ENCODE measurements at places on chromosomes 13 and 19.

DNA sequence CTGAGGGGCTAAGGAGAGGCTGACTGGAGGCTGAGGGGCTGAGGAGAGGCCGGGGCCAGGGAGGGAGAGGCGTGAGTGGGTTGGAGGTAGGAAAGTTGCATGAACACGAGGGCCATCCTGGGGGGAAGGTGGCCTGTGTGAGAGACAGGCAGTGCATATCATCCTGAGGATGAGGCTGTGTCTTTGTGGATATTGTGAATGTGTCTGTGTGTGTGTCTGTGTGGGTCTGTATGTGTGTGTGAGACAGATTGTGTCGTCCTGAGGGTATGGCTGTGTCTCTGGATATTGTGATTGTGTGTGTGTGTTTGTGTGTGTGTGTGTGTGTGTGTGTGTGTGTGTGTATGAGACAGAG, 422 bp downstream of the ZNF71 start:
- no peak for DNase-seq

DNA sequence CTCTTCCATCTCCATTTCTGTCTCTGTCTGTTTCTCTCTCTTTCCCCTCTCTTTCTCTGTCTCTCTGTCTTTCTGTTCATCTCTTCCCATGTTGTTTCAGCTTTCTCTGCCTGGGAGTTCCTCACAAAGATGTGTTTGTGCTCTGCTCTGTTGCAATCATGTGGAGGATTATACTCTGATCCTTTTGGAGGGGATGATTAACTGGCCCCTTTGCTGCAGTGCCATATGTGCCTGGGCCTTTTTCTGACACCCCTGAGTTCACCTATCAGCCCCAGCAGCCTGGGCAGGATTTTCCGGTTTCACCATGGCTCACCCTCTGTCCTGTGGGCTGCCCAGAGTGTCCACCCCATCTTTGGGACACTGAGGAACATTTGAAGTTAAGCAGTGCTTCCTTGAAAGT, 9.0 kb upstream of the TEX26 start:
- DNase-seq, result no peak

GRCh38 chr19:41876847-41877832, at the start of gene CD79A:
CD79A (plus strand) TSS chr19:41877279; CDS start chr19:41877305, 26 bp downstream.
- no peak for DNase-seq

DNA sequence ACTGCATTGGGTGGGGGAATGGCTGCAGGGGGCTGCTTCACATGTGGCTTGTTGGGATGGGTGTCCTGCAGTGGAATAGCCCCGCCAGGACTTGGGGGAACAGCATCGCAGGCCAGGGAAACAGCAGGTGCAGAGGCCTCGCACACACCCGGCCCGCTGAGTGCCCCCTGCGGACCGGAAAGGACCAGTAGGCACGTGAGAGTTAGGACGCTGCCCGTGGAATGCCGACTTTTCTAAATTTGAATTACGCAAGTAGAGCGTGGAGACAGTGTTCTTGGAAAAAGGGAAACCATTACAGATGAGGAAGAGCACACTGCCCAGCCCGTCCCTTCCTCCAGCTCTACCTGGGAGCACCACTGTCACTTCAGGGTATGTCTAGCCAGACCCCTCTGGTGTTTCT, 11.5 kb downstream of the DNM2 start:
- no peak for DNase-seq

- no peak for DNase-seq
Measured at GRCh38 chr13:24129914-24130774, 30.4 kb upstream of the SPATA13 start.

- no peak for DNase-seq
Measured at GRCh38 chr19:42658076-42658475, 63.4 kb upstream of the CEACAM8 start.

DNA sequence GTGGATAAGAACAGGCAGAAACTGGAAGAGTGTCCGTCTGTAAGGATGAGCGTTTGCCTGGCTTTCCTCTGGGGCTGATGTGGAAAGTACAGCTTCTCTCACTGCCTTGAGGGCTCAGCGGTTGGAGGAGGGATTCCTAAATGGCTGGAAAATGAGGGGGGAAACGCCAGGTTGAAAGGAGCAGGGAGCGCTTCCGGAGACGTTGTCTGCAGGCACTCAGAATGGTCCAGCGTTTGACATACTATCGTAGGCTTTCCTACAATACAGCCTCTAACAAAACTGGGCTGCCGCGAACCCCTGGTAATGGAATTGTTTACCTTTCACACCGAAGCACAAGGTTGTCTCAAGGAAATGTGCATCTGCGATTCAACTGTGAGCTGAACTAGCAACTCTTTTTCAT, 39.9 kb downstream of the MRPL57 start:
- no peak for DNase-seq

DNA sequence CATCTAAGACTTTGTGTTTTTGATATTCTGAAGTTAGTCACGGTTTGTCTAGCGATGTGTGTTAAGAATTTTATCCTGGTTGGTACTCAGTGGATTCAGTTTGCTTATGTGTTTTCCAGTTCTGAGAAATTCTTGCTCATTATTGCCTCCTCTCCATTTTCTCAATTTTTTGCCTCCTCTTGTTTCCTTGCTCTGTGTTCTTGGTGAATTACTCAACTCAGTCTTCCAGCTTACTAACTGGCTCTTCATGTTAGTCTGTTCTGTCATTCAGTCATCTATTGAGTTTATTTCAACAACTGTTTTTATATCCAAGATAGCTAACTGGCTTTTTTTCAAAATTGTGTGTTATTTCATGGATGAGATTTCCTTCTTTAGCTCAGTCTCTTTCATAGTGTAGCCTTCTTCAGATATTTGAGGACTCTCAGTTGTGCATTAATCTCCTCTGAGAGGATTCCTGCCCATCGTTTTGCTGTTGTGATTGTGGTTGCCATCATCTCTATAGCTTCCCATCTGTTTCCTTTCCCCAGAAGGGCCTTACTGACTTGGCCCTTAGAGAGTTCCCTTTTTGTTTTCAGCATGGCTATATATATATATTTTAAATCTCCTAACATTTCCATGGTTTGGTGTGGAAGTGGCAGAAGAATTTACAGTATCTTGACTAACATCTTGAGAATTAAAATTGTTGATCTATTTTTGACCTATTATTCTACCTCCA, 6.2 kb downstream of the SETDB2 start:
- DNase-seq, result no peak

- DNase-seq, result no peak
Measured at GRCh38 chr13:81171065-81171647, 830.2 kb upstream of the SPRY2 start.

GRCh38 chr13:47109028-47109427, 212.2 kb upstream of the HTR2A start:
- DNase-seq, result no peak

DNA sequence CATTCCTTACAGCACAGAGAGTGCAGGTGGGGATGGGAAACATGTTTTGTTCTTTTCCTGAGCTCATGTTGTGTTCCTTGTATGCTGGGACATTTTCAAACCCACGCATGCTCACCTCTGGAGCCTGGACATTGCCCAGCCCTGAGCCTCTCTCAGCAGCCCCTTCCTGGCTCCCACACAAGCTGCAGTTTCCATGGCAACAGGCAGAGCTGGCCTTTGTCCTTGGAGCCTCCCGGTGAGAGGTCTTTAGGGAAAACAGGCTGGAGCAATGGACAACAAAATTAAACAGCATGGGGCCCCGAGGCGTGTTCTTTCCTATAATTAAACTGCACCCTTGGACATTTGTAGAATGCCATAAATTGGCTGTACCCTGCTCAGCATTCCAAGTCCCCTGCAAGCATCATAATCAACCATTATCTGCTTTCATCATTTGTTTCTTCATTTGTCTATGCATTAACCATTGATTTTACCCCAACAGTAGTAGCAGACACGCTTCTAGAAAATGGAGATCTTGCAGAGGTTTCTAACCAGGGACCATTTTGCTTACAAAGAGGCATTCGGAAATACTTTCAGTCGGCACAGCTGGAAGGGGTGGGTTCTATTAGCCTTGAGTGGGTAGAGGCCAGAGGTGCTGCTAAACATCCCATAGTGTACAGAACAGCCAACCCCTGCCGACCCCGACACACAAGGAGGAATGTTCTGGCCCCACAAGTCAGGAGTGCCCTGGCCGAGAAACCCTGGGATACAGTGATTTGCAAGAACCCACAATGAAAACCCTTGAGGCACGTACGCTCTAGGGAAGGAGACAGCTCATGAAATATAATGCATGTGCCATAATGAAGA, 133.4 kb upstream of the PEG3 start:
- DNase-seq, result no peak

GRCh38 chr13:30404207-30404606, 18.1 kb upstream of the UBE2L5 start:
- DNase-seq, result no peak

Measured in CD4-positive, alpha-beta T cell treated with Interleukin-21 for 1 hour (primary cell).